Left renal cortex interstitium (tissue), 4 donors: ENCODE measurements at places on chromosomes 12 and 14.
A peak's percentile ranks its signal among the peaks of the same experiment; 100 is the strongest.

- DNase-seq = no peak
These were observed 145.8 kb upstream of the SOX5 start for GRCh38 chr12:24095245-24095644.

GRCh38 chr12:70664465-70664881, 27.2 kb upstream of the PTPRB start:
- no peak for DNase-seq

GRCh38 chr12:86407620-86408208, 151.5 kb upstream of the MGAT4C start:
- no peak for DNase-seq

- no peak for DNase-seq
These were observed 113.3 kb downstream of the ADGRD1 start for GRCh38 chr12:131066886-131067490.

- no peak for DNase-seq
These were observed 3.8 kb upstream of the GZMH start for GRCh38 chr14:24613241-24613640.

GRCh38 chr12:110917467-110917866, 2.9 kb downstream of the MYL2 start:
- DNase-seq = no peak

DNA sequence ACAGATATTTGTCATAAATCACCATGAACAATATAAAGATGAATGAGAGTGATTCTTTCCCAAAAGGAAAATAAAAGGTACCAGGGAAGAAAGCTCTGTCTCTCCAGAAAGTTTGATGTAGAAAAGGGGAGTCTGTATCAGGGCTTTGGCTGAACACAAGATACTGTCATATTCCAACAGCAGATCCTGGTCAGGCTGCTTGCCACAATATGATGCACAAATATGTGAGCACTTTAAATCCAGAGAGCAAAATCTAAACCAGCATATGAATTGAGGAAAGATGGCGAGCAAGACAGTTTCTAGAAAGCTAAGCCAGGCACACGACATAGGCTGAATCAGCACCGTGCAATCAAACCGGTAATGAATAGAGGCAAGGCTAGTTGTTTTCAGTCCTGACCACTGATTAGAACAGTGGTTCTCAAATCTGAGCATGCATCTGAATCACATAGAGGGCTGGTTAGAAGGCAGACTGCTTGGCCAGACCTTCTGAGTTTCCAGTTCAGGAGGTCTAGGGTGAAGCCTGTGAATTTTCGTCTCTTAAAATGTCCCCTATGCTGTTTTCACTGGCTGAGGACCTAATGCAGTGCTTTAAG, 60.7 kb downstream of the PLCZ1 start:
- DNase-seq = no peak

- DNase-seq = no peak
These were observed 266.4 kb upstream of the USP15 start for GRCh38 chr12:61993734-61994345.

- no peak for DNase-seq
These were observed 52.1 kb downstream of the TBC1D30 start for GRCh38 chr12:64876388-64877071.

DNA sequence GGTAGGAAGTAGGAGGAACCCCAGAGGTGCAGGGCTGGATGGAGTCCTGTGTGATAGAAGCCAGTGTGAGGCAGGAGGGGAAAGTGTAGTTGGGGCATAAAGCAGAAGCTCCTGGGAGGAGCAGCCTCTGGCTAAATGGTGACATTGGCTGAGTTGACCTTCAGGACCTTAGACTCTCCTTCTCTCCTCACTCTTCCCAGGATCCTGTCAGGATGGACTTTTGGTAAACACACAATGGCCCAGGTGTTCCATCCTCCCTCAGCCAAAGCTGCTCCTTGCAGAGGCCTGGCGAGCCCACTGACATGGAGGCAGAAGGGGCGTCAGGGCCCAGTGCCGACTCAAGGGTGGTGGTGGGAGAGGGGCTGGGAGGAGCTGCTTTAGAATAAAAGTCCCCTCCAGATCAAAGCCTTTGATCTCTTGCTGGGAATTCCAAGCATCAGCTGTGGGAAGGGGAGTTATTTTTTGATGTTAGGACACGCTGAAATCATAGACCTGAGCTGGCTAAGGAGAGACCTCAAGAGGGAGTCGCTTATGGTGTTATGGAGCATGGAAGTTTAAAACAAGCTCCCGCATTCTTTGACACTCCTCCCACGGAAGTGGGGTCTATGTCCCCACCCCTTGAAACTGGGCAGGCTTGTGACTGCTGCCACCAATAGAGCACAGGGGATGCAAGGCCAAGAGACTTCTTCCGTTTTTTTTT, 44.1 kb downstream of the SMIM41 start:
- no peak for DNase-seq

DNA sequence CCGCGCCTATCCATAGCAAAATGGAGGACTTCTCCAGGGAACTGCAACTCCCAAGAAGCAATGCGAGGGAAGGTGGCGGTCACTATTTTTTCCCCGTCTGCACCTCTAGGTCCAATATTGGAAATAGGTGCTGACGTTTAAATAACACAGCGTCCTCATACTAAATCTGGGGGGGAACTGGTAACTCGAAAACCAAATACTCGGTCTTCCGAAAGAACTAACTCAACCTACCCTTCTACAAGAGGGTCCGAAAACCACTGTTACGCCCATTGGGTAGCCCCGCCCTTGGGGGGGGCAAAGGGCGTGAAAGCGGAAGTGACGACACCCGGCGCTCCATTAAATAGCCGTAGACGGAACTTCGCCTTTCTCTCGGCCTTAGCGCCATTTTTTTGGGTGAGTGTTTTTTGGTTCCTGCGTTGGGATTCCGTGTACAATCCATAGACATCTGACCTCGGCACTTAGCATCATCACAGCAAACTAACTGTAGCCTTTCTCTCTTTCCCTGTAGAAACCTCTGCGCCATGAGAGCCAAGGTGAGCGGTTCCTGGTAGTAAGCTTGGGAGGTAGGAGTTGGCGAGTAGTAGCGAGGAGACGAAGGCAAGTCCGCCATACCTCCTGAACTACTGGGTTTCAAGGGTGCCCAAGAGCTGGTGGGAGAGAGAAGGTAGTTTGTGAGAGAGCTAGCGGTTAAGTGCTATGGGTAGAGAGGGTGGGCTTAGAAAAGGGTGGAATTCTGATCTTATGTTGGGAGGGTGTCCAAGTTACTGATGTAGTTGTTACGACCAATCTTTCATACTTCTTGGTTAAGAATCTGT, at the start of gene RPL41:
Gene RPL41, plus strand, starts transcription at position 367 of the 815 bp plus-strand sequence.
- DNase-seq = peak; percentile 100

DNA sequence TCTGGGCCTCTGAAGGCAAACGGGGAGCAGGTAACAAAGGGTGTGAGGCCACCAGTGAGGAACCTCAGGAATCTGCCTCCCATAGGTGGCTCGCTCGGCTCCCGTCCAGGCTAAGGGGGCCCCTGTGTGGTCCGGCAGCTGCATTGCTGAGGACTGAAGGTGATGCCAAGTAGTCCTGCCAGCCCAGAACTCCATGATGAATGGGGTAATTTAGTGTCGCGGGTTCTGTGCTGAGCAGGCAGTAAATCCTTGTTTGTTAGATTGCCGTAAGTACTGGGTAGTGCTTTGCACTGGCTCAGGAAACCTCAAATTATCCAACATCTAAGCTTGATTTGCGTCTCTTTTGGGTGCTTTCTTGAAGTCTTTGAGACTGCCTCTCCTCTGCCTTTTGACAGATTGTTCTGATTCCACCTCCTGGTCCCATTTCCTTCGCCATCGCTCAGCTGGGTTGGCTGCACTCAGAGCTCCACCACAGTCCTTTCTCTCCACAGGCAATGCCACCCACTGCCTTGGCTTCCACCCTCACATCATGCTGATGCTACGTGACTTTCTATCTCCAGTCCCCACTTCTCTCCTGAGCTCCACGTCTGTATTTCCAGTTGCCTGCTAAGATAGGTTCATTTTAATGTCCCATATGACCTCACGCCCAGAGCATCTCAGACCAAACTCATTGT, 392.0 kb downstream of the FUT8 start:
- no peak for DNase-seq

GRCh38 chr14:95431199-95432143, 85.0 kb downstream of the SYNE3 start:
- no peak for DNase-seq

DNA sequence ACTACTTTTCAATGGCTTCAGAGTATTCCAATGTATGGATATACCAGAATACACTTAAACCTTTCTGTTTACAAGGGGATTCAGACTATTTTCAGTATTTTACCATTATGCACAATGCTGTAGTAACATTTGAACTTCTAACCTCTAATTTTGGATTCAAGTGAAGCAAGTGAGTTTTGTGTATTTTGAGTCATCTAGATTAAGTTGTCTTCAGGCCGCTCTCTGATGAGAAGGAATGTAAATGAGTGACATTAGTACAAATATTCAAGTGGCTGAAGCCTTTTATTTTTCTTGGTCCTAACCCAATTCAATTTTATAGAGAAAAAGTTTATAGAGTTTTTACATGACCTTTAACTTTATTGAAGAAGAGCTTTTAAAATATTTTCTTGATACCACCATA, 125.6 kb downstream of the PDE3A start:
- no peak for DNase-seq

DNA sequence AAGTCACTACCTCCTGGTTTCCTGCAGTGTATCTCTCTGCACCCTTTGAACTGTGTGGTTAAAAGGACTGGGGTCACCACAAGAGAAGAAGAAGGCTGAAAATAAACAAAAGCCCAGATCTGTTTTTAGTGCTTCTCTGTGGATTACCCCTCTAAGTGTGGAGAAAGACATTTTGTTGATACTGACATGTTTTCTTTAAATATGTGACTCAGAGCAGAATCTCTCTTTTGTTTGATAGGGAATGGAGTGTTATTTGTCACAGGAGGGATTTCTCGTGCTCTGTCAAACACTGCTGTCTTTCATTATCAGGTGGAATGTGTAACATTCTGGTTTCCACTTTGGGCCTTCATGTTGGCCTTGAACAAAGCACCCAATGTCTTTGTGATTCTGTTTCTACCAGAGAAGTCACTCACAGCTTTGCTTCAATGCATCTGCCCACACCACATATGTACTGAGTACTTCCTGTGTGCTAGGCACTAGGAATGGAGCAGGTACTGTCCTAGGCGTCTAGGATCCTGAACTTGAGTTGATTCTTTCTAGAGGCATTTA, 82.1 kb downstream of the PLXNC1 start:
- DNase-seq = no peak

DNA sequence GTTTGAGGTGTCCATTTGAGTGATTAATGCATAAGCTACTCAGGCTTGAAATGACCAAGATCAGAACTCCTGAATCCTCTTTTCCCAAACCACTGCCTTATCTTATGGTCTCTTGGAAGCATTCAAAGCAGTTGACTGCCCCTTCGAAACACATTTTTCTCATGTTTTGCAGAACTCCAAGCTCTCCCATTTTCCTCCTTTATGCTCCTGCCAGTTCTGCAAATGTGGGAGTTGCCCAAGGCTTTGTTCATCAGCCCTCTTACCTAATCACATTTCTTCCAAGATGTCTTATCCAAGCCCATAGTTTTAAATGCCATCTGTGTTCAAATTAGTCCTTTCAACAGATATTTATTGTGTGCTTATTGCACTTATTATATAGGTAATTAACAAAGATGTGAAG, 1.8 kb upstream of the DNAAF2 start:
- DNase-seq = no peak

GRCh38 chr12:124125203-124125871, 152.3 kb downstream of the ZNF664 start:
- no peak for DNase-seq

DNA sequence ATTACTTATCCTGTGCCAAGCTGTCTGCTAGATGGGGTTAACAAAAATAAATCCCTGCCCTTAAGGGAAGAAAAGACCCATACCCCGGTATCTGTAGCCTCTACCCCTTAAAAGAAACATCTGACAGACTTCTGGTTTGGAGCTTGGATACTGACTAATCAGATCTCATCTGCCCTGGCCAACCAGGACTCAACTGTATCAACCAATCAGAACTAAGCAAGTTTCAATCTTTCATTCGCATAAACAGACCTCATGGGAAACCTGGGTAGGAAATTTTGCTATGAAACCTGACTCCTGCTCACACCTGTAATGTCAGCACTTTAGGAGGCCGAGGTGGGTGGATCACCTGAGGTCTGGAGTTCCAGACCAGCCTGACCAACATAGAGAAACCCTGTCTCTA, 26.4 kb upstream of the PRMT8 start:
- DNase-seq = no peak

- no peak for DNase-seq
These were observed 6.2 kb downstream of the DUSP6 start for GRCh38 chr12:89345830-89346740.

GRCh38 chr14:47722929-47723693, 47.7 kb upstream of the MDGA2 start:
- no peak for DNase-seq

GRCh38 chr12:72872238-72872887, 600.2 kb downstream of the TRHDE start:
- DNase-seq = no peak

DNA sequence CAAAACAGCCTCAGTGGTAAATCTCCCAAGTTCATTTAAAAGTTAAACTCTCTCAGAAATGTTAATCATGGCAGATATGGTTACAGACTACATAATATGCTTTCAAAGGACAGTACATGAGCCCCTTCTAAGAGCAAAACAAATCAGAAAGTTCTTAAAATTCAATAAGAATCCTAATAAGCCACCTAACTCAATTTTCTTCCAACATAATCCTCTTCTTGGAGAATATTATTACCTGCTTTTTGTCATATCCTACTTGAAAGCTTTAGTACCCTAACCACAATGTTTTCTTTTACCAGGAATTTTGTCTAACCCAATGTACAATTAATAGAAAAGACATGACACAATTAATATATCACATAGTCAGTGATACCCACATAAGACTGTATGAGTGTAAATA, 236.5 kb upstream of the ATP2B1 start:
- DNase-seq = no peak

GRCh38 chr12:92551210-92551609, 151.6 kb upstream of the PLEKHG7 start:
- no peak for DNase-seq

GRCh38 chr14:71355324-71356201, 448.3 kb downstream of the PCNX1 start:
- no peak for DNase-seq

DNA sequence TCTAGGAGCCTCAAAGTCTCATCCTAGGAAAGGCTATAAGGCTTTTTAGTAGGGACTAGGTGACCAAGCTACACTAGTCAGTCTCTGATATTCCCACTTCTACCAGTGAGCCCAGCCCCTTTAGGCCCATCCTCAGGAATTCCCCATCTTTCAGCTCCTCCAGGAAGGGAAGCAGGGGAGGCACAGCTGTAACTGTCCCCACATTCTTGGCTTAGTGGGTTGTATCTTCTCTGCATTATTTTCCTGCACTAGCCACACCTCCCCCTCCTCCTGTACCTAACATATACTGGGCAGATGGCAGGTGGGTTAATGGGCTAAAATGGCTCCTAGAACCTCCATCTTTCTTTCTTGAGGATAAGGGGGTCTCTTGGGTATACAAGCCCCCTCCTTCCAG, 424 bp upstream of the CYP27B1 start:
- no peak for DNase-seq

- DNase-seq = no peak
These were observed 13.8 kb upstream of the DHRS4 start for GRCh38 chr14:23939607-23940326.

- DNase-seq = no peak
These were observed 207.3 kb downstream of the SSPN start for GRCh38 chr12:26402648-26403047.

GRCh38 chr12:32296567-32296966, 102.8 kb upstream of the FGD4 start:
- DNase-seq = no peak

GRCh38 chr12:50162230-50162629, 4.9 kb downstream of the CERS5 start:
- DNase-seq = no peak

- no peak for DNase-seq
These were observed 67.0 kb upstream of the ARHGAP5 start for GRCh38 chr14:32009976-32010581.
